Activated T-helper 1 cell treated with anti-CD3 and anti-CD28 coated beads, Interleukin-2, amount 50 U/mL, for 16 hours (primary cell): ENCODE measurements at places on chromosomes 5 and 9.

GRCh38 chr9:135622415-135623020 is 16.8 kb downstream of the GLT6D1 start:
- DNase-seq = no peak

DNA sequence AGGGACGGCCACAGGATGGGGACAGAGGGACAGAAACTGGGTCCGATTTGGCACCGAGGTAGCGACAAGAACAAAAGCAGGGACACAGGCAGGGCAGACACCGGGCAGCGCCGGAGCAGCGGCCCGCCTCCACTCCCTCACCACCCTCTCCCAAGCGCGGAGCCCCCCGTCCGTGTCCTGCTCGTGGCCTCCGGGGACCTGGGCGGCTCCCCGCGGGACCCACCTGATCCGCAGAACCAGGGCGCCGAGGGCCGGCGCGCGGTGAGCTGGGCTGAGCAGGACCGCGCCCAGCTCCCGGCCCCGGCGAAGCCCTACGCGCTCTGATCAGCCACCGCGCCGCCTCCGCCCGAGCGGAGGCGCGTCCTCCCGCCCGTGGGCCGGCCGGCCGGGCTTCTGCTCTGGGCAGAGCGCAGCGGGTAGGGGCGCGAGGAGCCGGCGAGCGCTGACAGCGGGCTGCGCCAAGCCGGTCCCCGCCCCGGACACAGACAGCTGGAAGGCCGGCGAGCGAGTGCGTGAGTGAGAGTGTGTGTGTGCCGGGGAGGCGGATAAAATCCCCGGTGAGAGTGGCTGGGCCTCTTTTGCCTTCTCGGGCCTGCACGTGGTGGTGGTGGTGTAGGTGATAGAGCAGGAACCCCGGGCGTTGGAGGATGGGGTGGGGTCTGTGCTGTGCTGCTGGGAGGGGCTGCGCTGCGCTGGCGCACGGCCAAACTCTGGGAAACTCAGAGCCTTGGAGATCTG is at the start of gene GGTA1:
Gene GGTA1 (minus strand): TSS at position 418 of the 738 bp plus-strand sequence. CDS start 31,922 bp downstream, outside the sequence.
- no peak for DNase-seq

DNA sequence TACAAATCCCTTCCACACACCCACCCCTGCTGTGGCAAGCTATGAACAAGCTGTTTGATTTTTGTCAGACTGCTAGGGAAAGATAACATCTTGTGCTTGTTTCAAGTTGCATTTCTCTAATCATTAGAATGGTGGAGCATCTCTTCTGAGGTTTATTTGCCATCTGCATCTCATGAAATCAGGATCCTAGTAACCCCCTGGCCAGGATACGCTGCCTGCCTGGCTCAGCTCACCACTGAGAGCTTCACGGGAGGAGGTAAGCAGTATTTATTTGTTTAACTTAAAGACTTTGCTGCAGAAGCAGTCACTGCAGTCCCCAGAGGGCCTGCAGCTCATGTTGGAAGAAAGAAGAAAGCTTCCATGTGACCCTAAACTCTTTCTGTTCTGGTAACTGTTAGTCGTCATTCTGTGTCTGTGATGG is 83.3 kb upstream of the CXCL14 start:
- no peak for DNase-seq

- no peak for DNase-seq
Observed at GRCh38 chr5:72487177-72487576, 20.0 kb downstream of the ZNF366 start.

DNA sequence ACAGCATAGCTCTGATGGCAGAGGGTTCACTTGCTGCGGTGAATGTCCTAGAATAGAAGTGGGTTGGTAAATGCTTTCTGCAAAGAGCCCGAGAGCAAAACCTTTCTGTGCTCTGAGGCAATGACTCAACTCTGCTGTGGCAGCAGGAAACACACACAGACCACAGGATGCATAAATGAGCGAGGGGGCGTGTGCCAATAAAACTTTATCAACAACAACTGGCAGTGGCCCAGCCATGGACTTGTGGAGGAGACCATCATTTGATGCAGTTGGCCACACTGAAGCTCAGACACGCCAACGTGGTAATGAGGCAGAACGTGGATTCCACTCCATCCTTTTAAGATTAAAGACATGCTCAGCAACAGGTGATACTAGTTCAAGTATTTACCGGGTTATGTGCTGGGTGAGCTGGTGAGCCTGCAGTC is 6.8 kb downstream of the MRPL36 start:
- DNase-seq = peak; percentile 53
